ENCODE measurements at places on chromosomes 11 and 22. TPM values are rescaled to one million over a fixed set of nuclear protein-coding genes. Genes with fewer than 3 reads are reported as not detected.
A peak's percentile ranks its signal among the peaks of the same experiment; 100 is the strongest.

The GAS2 gene
- 0.71 TPM for total RNA-seq

The E2F8 gene
- 7.7 TPM for total RNA-seq

The GPHA2 gene
- not detected for total RNA-seq

The ADORA2A gene
- 2.7 TPM for total RNA-seq

The HORMAD2 gene
- total RNA-seq = not detected

The CRYBB2 gene
- total RNA-seq = not detected

DNA sequence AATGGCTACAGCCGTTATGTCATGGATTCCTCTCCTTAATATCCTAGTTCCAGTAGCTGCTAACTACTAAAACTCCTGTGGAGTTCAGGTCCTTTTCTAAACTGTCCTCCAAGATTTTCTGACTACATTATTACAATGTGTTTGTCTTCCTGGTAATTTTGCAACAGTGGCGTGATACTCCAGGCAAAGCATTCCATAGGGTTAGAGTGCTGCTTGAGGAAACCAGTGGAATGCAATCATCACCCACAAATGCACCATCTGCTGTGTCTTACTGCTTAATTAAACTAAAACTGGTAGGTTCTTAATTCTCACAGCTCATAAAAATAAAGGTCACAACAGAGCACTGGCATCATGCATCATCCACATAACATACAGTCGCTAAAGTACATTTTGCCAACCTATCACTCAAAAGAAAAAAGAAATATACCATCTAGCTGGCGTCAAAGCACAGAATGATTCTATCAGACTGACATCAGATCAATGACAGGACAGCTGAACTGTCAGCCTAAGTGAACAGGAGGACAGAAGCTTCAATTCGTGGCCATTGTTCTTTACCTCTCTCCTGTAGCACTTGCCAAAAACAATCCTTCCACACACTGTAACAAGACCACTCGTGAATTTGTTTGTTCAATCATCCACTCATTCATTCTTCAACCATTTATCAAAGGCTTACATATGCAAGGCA, 182.5 kb downstream of the CADM1 start:
- peak; percentile 14 for DNase-seq

- DNase-seq = peak; percentile 67
Observed at GRCh38 chr22:37747080-37747714, 50.3 kb downstream of the TRIOBP start.

DNA sequence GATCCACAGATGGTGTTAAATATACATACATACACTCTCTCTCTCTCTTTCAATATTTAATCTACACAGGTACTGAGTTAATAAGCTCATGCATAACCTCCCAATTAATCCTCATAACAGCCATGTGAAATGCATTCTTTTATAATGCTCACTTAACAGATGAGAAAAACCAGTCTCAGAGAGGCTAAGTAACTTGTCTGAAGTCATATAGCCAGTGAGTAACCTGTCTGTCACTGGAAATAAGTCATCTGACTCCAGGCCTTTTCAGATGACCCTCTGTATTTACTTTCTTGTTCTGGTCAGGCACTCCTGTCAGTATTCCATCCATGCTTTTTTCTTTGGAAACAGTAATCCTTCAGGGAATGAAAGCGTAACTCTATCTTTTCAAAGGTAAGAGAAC, 594.0 kb upstream of the TENM4 start:
- no peak for DNase-seq

DNA sequence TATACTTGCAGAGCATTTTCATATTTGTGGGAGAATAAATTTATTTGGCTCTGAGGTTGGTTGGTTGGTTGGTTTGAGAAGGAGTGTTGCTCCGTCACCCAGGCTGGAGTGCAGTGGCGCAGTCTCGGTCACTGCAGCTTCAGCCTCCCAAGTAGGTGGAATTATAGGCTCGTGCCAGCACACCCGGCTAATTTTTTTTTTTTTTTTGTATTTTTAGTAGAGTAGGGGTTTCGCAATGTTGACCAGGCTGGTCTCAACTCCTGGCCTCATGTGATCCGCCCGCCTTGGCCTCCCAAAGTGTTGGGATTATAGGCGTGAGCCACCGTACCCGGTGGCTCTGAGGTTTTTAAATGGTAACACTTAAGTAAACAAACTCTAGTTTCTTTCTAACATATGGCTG, 161.1 kb downstream of the TEAD1 start:
- DNase-seq = no peak

DNA sequence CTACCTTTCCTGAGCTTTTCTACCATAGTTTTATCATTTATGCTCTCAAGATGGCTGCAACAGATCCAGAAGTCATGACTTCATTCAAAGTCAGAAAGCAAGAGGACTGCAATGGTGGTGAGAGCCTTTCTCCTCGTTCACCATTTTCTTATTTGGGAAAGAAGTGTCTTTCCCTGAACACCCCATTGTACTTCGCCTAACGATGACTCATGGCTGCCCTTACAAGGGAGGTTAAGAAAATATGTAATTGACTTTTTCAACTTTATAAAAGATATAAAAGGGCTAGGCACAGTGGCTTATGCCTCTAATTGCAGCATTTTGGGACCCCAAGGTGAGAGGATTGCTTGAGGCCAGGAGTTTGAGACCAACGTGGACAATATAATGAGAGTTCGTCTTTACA, 541.7 kb downstream of the METTL15 start:
- DNase-seq = peak; percentile 27

- no peak for DNase-seq
Observed at GRCh38 chr22:44291674-44292360, 20.9 kb downstream of the SHISAL1 start.

DNA sequence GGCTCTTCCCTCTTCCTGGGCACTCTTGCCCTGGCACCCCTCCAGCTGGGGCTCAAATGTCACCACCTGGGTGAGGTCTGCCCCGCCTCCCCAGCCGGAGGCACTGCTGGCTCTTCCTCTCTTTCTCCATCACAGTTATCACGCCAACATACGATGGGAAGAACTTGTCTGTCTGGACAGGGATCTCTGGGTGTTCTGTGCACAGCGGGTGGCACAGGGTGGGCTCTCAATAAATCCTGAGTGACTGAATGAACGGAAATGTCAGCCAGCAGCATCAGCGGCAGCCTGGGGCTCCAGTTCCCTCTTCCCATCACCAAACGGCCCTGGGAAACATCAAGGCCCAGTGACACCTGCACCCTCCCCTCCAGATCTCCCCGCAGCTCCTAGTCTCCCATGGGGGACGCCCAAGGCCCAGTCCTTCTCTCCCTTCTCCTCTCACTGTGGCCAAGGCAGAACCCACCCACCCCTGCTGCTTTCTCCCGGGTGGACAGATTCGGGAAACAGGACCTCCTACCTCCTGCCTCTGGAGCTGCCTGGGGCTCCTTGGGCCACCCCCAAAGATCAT, 440 bp upstream of the SLC25A45 start:
- DNase-seq = no peak
